ENCODE measurements at places on chromosomes 11 and 22.

DNA sequence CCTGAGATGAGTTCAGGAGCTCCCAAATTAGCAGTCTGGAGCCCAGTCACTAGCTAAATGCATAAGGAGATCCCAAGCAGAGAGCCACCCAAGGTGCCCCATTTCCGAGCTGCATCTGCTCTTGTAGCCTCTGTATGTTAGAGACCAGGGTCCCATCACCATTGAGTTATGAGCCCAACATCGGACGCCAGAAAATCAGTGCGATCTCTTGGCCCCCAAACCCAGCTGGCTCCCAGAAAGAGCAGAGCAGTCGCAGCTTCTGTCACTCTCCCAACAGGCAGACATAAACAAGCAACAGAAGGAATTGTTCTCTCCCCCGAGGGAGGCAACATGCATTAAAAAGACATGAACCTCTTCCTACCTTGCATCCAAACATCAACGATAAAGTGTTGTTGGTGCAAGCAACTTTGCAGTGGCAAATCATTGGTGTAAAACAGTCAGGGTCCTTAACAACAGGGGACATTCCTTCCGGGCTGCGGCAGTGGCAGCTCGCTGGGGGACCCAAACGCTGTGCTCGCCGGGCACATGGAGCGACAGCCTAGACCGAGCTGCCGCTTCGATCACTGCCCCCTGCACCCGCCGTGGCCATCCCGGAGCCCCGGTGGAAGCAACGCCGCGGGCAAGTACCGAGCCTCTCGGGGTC, 907.1 kb downstream of the DLG2 start:
- DNase-seq: no peak

- no peak for DNase-seq
These were observed 6.8 kb upstream of the CDKN1C start for GRCh38 chr11:2892215-2892966.

GRCh38 chr11:66466225-66467033, at the start of gene PELI3:
Gene PELI3, plus strand, starts transcription at chr11:66466905. Its CDS starts 1,224 bp downstream, at chr11:66468129.
- peak; percentile 89 for DNase-seq

DNA sequence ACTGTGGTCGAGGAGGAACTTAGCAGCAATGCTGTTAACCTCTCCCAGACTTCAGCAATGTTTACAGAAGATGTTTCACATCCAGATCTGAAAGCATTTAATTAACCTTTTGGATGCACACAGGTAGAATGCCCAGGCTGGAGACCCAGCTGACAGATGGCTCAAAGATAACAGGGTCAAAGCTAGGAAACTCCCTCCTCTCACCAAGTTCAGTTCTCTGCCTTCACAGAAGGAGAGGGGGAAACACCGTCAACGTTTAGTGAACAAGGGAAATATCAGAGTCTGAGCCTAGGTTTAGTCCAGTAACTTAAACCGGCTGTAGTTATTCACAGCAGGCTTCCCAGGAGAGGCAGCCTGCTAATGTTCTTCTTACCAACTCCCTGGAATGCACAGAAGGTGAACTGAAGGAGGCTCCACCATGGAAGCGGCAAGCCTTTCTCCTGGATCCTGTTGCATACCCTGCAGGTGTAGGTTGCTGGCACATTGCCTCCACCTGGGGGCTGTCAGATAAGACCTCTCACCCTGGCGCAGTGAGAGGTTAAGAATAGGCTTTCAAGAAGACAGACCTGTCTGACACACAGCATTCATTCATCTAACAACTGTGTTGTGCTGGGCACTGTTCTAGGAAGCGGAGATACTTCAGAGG, 23.5 kb upstream of the ANKK1 start:
- DNase-seq: no peak

GRCh38 chr11:10872097-10872496, 14.2 kb upstream of the ZBED5 start:
- no peak for DNase-seq

GRCh38 chr11:57237204-57237681, at the start of gene APLNR:
Gene APLNR, minus strand, starts transcription at chr11:57237250. Its CDS starts 246 bp downstream, at chr11:57237004.
- no peak for DNase-seq

GRCh38 chr11:47337229-47337924, 15.1 kb downstream of the MYBPC3 start:
- DNase-seq: no peak

DNA sequence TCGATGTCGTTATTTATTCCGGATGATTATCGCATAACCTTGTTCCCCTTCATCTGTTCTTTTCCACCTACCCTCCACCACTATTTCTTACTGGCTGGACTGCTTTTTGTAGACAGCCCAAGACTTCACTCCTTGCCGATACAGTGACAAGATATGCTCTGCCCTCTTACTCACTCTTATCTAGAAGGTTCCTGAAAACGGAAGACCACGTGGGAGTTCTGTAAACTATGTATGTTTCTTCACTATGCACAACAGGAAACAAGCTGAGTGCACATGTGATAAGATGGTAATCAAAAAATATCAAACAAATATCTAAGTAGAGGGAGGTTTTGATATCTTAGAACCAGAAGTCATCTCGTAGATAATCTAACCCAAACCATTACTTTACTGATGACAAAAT, 122.9 kb upstream of the ARHGAP20 start:
- DNase-seq: no peak

DNA sequence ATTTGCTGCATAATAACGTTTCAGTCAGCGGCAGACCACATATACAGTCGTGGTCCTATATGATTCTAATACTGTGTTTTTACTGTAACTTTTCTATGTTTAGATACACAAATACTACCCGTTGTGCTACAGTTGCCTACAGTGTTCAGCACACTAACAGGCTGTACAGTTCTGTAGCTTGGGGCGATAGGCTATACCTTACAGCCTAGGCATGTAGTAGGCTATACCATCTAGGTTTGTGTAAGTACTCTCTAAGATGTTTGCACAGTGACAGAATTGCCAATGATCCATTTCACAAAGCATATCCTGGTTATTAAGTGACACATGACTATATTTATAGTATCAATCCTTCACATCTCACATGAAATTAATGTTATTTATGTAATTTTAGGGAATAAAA, 78.2 kb downstream of the YAP1 start:
- no peak for DNase-seq

GRCh38 chr22:39871008-39871798, 22.4 kb downstream of the ENTHD1 start:
- DNase-seq: no peak

- no peak for DNase-seq
These were observed 100.4 kb upstream of the PARVA start for GRCh38 chr11:12276831-12277475.

DNA sequence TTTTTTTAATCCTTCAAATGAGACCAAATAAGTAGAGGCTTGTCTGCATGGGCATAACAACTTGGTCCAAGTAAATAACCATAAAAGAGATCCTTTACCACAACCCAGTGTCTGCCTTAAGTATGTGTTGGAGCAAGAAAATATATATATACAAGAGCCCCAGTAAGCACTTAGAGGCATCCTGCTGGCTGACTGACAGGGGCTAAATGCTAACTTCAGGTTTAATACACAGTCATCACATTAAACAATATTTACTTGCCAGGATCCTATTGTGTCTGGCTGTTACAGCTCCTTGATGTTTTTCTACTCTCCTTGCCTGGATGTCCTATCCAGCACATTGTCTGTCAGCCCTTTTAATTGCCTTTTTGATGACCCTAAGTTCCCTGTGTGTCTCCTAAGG, 37.5 kb upstream of the MMP20 start:
- DNase-seq: no peak

- DNase-seq: no peak
These were observed 19.8 kb upstream of the OOSP1 start for GRCh38 chr11:59918480-59918879.

DNA sequence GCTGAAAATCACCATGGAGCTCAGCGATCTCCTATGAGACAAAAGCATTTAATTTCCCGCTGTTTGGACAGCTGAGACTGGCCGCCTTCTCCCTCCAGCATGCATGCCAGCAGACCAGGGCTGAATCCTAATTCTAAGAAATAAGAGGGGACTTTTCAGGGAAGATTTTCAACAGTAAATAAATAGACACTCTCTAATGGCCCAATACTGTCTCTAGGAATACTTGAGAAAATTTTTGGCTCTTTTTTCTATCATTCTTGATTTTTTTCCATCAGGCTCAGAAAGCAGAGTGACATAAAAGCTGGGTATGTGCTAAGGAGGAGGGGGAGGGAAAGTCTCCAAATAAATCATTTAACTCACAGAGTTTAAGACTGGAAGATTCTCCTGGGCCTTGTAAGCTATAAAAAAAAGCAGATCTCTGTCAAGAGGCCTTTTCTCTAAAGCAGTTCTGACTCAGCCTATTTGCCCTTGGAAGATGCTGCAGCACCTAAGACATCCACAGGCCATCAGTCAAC, 17.6 kb upstream of the SPON1 start:
- DNase-seq: no peak

DNA sequence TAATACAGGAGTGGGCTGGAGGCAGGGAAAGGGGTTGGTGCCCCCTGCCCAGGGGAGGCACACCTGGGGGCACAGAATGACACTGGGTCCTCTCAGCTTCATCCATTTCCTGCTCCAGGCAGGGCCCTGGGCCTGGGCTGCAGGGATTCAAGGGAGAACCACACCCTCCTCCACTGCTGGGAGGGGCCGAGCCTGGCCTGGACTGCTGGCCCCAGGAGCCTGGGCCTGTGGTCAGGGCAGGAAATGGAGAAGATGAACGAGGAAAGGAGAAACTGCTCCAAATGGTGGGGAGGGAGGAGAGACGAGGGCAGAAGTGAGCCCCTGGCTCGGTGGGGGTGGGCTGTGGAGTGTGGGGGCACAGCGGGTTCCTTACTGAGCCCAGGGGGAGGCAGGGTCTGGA, 38.1 kb upstream of the KCNQ1OT1 start:
- DNase-seq: no peak

DNA sequence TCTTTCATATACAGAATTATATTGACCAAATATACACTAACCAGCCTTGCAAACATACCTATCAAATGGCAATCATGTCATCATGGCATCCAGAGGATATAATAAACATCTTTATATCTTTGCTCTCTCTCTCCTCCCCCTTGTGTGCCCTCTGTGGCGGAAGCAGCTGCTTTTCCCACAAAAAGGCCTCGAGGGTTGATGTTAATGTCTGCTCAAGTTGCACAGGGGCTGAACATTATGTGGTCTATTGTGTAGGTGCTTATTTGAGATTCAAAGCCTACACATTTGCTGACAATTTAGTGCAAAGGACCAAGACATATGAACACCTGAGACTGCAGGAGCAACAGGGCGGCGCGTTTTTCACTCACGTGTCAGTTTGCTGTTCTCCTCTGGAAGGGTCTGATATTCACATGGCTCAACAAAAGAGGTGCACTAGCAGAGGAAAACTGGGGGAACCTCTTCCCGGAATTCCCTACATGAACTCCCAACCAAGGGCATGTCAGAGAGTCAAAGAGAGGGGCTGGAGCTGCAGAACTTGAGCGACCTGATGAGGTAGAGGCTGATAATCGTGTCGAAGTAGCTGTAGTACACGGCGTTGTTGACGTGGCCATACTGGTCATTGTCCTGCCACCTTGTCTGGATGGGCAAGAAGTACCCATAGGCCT, 138.8 kb downstream of the RCN1 start:
- DNase-seq: no peak

DNA sequence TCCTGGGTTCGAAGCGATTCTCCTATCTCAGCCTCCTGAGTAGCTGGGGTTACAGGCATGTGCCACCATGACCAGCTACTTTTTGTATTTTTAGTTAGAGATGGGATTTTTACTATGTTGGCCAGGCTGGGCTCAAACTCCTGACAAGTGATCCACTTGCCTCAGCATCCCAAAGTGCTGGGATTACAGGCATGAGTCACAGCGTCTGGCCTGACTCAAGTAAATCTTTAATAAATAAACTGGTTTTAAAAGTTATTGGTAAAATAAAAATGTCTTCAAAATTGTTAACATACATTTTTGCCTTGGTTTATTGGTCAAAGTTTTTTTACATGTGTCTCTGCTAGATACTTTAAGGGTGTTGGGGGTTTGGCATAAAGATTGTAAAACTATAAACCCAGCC, 7.3 kb upstream of the PES1 start:
- no peak for DNase-seq

DNA sequence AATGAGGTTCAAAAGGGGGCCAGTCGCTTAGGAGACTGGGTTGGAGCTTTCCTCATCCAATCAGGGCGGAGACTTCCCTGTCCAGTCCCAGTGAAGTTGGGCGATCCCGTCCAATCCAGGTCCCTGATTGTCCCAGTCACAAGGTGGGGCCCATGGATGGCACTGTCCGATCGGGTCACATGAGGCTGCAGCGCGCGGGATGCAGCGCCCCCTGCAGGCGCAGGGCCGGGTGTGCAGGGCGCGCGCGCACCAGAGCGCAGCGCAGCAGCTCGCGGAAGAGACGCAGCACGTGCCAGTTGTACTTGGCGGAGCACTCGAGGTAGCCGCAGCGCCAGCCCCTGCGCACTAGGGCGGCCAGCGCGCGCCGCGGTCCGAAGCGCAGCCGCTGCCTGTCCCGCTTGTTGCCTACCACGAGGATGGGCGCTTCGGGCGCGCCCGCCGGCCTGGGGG, 2.3 kb downstream of the RASL10A start:
- DNase-seq: no peak

DNA sequence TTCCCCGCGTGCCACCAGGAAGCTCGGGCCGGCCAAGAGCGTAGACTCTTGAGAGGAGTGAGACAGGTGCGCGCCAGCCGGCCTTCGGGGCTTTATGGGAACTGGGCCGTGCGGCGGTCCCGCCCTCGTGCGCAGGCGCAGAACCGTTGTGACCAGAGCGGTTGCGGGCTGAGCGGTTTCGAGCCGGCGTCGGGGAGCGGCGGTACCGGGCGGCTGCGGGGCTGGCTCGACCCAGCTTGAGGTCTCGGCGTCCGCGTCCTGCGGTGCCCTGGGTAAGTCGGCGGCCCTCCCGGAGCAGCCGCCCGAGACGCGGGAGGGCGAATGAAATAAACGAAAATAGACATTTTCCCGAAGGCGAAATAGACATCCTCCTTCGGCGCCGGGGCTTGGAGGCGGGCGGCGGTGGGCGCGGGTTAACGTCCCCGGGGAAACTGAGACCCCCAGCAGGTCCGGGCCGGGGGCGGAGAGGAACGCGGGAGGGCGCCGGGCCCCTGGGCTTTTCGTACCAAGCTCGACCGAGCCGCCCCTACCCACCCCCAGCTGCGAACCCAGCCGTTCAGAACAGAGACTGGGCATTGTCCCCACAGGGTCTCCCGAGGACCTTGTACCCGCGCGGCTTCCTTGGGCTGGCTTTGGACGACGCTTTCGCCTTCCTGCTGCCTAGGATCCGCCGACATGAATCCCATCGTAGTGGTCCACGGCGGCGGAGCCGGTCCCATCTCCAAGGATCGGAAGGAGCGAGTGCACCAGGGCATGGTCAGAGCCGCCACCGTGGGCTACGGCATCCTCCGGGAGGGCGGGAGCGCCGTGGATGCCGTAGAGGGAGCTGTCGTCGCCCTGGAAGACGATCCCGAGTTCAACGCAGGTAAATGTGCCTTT, at the start of gene ASRGL1:
Gene ASRGL1, plus strand, starts transcription at position 146 of the 879 bp plus-strand sequence. Its CDS starts 530 bp downstream, at position 676.
- no peak for DNase-seq

- DNase-seq: no peak
These were observed 103.1 kb downstream of the TEAD1 start for GRCh38 chr11:12777208-12777874.

- peak; percentile 24 for DNase-seq
These were observed 654.3 kb downstream of the NTM start for GRCh38 chr11:132024587-132025295.

- DNase-seq: no peak
These were observed 44.7 kb downstream of the CCDC90B start for GRCh38 chr11:83241291-83241946.

- DNase-seq: no peak
These were observed 171.0 kb upstream of the ARHGAP20 start for GRCh38 chr11:110883256-110883655.

- DNase-seq: no peak
These were observed 46.7 kb downstream of the PACS1 start for GRCh38 chr11:66116576-66117361.

All from T1000 (cell line).